ENCODE measurements at places on chromosomes 3 and 15. TPM values are rescaled to one million over a fixed set of nuclear protein-coding genes. Genes with fewer than 3 reads are reported as not detected.

DNA sequence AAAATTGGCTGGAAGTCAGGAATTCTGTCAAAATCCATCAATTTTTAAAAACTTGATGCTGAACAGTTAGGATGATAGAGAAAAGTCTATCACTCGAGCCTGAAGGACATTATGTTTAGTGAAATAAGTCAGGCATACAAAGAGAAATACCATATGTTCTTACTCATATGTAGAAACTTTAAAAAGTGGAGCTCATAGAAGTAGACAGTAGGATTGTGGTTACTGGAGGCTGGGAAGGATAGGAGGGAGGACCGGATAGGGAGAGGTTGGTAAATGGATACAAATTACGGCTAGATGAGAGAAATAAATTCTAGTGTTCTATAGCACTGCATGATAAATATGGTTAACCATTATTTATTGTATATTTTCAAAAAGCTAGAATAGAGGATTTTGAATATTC lies 389.5 kb upstream of the RASGRP1 start:
- H3K4me1 ChIP-seq: peaks cover 8% of the 10 kb centered on the region
- no peaks in the 10 kb centered on the region for H3K36me3 ChIP-seq
- no peak for DNase-seq
- H3K27me3 ChIP-seq: no peaks in the 10 kb centered on the region
- H3K27ac ChIP-seq: no peak overlapping the region

- H3K4me3 ChIP-seq: no peak overlapping the region
- H3K27ac ChIP-seq: no peak overlapping the region
- H3K27me3 ChIP-seq: no peaks in the 10 kb centered on the region
- H3K36me3 ChIP-seq: no peaks in the 10 kb centered on the region
Observed at GRCh38 chr3:118734664-118735063, 300.0 kb downstream of the IGSF11 start.

DNA sequence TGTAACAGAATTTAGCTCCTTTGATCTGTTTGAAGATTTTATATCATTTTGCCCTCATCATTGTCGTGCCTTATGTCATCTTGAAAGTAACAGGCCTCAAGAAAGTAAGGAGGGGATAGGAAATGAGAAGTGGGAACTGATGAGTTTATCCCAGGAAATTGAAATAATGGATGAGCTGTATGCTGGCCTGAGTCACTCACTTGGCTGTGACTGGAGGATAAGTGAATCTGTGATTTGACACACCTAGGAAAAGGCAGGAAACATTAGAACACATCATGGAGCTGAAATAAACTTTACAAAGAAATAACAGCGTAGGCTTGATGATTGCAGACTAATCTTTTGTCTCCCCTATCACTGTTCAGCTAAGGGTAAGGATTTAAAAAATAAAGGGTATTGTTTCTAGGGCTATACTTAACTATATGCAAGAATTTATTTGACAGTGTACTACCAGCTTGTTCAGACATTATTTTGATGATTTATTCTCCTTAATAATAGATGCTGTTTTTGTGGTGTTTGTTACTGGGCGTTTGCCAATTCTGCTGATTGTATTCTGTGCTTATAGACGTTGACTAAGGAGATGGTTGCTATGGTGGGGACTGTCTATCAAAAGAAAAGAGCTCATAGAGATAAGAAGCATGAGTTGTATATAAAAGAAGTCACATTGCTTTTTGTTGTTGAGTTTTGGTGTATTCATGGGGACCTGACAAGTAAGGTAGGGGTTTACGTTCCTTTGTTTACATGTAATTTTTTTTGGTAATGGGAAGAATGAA lies 105.6 kb upstream of the ROPN1 start:
- H3K36me3 ChIP-seq: no peaks in the 10 kb centered on the region
- no peak for DNase-seq

DNA sequence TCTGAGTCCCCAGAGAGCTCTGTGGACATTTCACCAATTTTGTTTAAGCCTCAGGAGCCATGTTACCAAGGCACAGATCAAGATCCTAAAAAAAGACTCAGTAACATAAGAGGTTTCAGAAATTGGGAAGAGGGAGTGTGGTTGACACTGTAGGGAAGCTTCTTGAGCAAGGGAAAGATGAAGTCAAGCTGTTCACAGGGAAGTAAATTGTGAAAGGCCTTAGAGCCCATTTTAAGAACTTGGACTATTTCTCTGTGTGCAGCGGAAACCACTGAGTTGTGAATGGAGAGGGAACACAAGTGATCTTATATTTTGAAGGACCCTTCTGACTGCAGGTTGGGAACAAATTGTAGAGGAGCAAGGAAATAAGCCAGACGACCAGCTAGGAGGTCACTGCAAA lies 18.7 kb downstream of the BCL2A1 start:
- no peak overlapping the region for H3K4me3 ChIP-seq
- H3K36me3 ChIP-seq: no peaks in the 10 kb centered on the region
- no peaks in the 10 kb centered on the region for H3K4me1 ChIP-seq
- H3K27ac ChIP-seq: no peak overlapping the region
- H3K27me3 ChIP-seq: no peaks in the 10 kb centered on the region

GRCh38 chr3:45056608-45057301 lies 30.7 kb downstream of the CLEC3B start:
- no peak overlapping the region for H3K27ac ChIP-seq
- peaks cover 67% of the 10 kb centered on the region for H3K27me3 ChIP-seq
- peak; percentile 68 for DNase-seq

DNA sequence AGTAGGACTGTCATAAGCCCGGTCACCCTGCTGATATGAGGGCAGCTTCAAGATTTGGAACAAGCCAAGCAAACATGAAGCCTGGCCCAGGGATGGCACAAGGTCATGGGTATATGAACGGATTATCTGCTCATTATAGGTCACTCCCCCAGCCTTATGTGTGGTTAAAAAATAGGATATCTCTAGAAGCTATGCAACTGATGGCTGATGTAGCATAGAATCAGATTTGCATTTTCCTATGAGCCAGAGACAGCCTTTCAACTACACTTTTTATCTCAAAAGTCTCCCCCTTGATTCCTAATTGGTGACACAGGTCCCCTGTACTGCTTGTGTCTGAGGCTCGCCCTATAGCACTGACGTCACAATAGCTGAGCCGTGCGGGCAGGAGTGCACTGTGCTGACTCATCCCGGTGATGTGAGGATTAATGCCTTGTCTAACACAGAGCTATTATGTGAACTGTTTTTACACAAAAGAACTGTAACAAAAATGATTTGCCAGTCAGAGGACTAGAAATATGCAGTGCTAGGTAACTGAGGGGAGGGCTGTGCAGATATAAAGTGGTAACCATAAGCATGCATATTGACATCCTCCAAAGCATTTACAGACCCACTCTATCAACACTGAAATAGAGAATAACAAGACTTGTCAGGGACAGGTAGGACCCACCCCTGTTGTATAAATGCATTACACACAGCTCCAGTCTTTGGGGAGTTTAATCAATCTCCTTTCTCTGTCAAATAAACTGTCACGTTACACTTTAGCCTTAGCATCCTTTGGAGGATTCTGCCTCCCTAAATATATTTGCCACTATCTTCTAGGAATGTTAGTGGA lies 204.9 kb downstream of the TIGIT start:
- DNase-seq: no peak
- H3K27me3 ChIP-seq: no peaks in the 10 kb centered on the region
- no peaks in the 10 kb centered on the region for H3K4me1 ChIP-seq

- H3K4me1 ChIP-seq: no peaks in the 10 kb centered on the region
- no peak overlapping the region for H3K27ac ChIP-seq
- H3K36me3 ChIP-seq: no peaks in the 10 kb centered on the region
- no peaks in the 10 kb centered on the region for H3K27me3 ChIP-seq
- no peak overlapping the region for H3K4me3 ChIP-seq
Observed at GRCh38 chr3:44222337-44222736, 19.3 kb upstream of the TOPAZ1 start.

DNA sequence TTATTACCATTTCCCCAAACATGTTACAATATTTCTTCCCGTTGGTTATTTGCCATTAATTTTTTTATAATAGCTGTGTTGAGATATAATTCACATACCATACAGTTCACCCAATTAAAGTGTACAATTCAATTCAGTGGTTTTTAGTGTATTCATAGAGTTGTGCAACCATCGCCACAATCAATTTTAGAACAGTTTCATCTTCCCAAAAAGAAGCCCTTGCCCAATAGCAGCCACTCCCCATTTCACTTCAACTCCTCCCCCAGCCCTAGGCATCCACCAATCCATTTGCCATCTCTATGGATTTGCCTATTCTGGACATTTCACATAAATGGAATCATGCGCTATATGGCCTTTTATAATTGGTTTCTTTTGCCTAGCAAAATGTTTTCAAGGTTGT lies 225.1 kb downstream of the EPHB1 start:
- no peaks in the 10 kb centered on the region for H3K27me3 ChIP-seq
- H3K36me3 ChIP-seq: no peaks in the 10 kb centered on the region
- no peak for DNase-seq
- no peak overlapping the region for H3K27ac ChIP-seq
- H3K4me3 ChIP-seq: no peak overlapping the region

DNA sequence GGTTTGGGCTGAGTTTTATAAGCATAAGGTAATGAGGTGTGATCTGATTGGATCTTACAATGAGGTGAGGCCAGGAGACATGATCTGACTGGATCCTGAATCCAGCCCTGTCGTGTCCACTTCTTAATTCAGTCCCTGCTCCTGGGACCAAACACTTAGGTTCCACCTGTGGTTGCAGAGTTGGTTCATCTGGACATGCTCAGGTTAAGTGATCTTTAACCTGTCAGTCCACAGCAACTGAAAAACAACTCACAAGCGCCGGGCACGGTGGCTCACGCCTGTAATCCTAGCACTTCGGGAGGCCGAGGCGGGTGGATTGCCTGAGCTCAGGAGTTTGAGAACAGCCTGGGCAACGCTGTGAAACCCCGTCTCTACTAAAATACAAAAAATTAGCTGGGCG lies 679.3 kb upstream of the ALCAM start:
- DNase-seq: no peak
- no peaks in the 10 kb centered on the region for H3K4me1 ChIP-seq

DNA sequence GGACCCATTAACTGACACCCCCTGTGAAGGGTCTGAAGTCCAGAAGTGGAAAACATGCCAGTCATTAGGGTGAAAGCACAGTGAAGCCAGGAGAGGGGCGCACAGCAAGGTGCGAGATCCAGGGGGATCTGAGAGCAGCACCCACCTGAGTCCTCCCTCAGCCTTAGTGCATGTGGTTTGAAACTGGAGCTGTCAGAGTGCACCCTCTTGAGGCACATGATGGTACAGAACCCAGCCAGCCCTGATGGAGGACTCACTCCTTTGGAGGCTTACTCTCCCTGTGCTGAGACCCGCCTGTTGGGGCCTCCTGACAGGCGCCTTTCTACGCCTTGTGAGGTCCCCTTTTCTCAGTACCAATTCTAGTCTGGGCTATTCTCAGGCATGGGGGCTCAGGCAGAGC lies 77.8 kb downstream of the IL20RB start:
- peaks cover 10% of the 10 kb centered on the region for H3K4me1 ChIP-seq
- no peak overlapping the region for H3K4me3 ChIP-seq

GRCh38 chr3:127835993-127836882 lies 13.9 kb upstream of the MGLL start:
- no peak for DNase-seq
- no peak overlapping the region for H3K4me3 ChIP-seq
- H3K27me3 ChIP-seq: no peaks in the 10 kb centered on the region
- no peaks in the 10 kb centered on the region for H3K4me1 ChIP-seq
- no peak overlapping the region for H3K27ac ChIP-seq

DNA sequence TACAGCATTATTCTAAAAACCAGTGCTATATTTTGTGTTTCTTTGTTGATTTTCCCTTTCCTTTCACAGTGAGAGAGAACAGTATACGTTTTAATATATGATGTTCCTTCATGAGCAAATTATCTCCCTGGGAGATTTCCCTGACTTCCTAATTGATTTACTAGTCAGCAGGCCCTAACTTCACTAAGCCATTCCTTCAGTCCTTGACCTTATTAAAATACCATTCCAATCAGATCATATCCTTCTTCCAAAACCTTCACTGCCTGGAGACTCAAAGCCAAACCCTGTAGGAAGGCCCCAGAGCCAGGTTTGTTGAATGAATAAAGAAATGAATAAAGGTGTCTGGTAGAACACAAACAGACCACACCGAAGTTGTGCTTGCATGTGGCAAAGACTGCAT lies 43.8 kb upstream of the ARHGEF3 start:
- no peak for DNase-seq
- no peak overlapping the region for H3K4me3 ChIP-seq
- H3K27ac ChIP-seq: no peak overlapping the region

- peaks cover 23% of the 10 kb centered on the region for H3K4me1 ChIP-seq
- no peak overlapping the region for H3K27ac ChIP-seq
- H3K36me3 ChIP-seq: no peaks in the 10 kb centered on the region
- no peaks in the 10 kb centered on the region for H3K27me3 ChIP-seq
Observed at GRCh38 chr3:39960515-39961191, 151.2 kb downstream of the MYRIP start.

DNA sequence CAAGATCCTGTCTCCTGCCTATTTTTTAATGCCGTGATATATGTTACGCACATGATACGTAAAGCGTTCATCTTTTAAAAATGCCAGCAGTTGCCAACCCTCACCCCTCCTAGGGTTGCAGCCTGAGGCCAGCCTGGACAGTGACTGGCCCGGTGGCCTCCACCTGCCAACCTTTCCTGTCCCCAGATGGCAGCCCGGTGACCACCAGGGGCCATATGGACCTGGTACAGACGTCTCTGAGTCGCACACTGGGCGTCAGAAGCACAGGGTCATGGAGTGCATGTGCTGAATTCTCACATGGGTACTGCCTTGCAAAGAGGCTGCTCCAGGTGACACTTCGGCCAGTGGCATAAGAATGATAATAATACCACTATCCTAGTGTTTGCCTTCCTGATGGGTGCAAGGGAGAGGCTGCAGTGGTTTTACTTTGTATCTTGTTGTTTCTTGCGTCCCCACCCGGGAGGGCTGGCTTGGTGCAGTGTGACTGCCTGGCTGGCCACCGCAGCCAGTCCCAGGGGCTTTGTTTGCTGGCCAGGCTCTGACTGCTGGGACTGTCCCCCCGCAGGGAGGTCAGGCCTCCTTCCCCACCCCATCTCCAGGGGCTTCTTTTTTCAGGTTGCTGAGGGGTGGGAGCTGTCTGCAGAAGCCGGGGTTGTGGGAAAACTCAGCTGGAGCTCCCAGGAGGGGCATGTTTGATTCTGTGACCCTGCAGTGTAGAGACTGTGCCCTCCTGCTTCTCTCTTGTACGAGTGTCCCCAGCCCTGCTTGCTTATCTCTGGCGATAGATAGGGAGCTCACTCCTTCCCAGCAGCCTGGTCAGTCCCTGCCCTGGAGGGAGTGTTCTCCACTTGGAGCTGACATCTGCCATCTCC lies 16.9 kb downstream of the FBLN2 start:
- no peak overlapping the region for H3K4me3 ChIP-seq
- H3K27ac ChIP-seq: no peak overlapping the region
- no peaks in the 10 kb centered on the region for H3K36me3 ChIP-seq

- no peaks in the 10 kb centered on the region for H3K4me1 ChIP-seq
- H3K36me3 ChIP-seq: no peaks in the 10 kb centered on the region
- H3K27me3 ChIP-seq: no peaks in the 10 kb centered on the region
- no peak overlapping the region for H3K27ac ChIP-seq
- no peak for DNase-seq
Observed at GRCh38 chr15:43702174-43702573, 8.5 kb downstream of the CKMT1A start.

GCNT3 gene
- total RNA-seq: not detected

FBXO40 gene
- total RNA-seq: 0.23 TPM

HESX1 gene
- total RNA-seq: 11.9 TPM

CCDC39 gene
- 0.52 TPM for total RNA-seq

GOLGA6A gene
- 2.1 TPM for total RNA-seq

C3orf85 gene
- not detected for total RNA-seq

LRRC49 gene
- total RNA-seq: 13.3 TPM

ANKRD63 gene
- 0.74 TPM for total RNA-seq

PLSCR2 gene
- not detected for total RNA-seq

ABI3BP gene
- 0.39 TPM for total RNA-seq

GHRL gene
- total RNA-seq: not detected

NCEH1 gene
- total RNA-seq: 4.9 TPM

CCDC13 gene
- 0.45 TPM for total RNA-seq

CYP11A1 gene
- 3.3 TPM for total RNA-seq
